HS-27A (cell line): ENCODE measurements at places on chromosomes 4 and X.

DNA sequence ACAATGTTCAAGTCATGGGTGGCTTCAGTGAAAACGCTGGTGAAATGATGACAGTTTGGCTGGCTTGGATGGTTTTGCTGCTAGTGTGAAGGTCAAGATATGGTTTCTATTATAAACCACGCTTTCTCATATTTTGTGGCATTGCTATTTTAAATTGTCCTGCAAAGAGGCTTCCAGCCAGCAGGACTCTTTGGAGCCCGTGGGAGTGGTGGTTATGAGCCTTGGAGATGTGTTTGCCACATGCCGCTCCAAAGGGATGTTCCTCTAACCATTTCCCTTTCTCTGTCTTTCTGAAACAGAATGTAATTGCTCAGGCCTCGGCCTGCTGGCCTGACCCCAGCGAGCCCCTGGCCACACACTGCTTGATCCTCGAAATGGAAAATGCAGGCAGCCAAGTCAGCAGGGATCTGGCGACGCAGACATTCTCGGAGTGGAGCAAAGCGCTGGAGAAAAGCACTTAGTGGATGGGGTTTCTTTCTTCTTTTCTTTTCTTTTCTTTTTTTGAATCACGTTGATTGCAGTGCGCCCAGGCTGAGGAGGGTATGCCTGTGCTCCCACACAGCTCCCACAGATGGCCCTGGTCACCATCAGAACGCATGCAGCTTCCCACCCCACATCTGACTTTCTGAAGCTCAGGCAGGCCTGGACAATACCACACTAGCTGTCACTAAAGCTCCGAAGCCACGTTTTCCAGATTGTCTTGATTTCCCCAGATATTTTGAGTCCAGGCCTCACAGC is 114.0 kb downstream of the ENPP6 start:
- DNase-seq = no peak

DNA sequence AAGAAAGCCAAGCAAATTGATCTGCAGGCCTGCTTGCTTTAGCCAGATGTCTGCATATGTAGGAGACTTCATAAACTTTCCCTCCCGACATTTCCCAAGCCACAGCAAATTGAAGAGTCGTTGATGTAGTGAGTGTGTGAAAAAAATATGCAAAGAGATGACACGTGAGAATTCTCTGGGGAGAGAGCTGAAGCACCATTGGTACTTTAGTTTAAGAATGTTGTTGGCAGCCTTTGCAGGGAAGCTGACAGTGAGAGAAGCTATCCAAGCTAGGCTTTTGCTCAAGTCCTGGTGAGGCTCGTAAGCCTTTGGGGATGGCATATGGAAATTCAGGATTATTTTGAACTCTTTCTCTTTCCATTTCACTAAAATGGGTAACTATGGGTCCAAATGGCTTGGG is 87.5 kb downstream of the GLRA2 start:
- DNase-seq = no peak

GRCh38 chrX:17192106-17192505 is 182.9 kb upstream of the NHS start:
- no peak for DNase-seq

- DNase-seq = no peak
Measured at GRCh38 chrX:31178769-31179125, 106.9 kb upstream of the FTHL17 start.
